ENCODE measurements at places on chromosomes 11 and 22.

GRCh38 chr11:130118636-130119387, 40.8 kb upstream of the ST14 start:
- DNase-seq: no peak

DNA sequence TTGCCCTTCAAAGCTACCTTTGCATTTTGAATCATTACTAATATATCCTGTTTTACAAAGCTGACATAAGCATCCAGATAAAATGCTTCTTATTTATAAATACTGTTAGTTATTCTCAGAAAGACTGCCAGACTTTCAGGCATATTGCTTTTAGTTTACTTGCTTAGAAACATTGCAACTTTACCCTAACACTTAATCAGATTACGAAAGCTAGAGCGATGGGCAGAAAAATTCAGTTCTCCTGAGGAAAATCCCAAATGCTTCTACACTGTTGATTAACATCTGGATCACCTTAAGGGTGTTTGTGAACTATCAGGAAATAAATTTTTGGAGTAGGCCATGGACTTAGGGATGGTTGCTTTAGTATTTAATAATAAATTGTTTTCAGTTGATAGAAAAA, 289.7 kb upstream of the MPPED2 start:
- no peak for DNase-seq

- DNase-seq: no peak
These were observed 862 bp downstream of the APBB1 start for GRCh38 chr11:6417907-6418556.

GRCh38 chr11:88421530-88421929, 84.0 kb upstream of the CTSC start:
- DNase-seq: no peak

DNA sequence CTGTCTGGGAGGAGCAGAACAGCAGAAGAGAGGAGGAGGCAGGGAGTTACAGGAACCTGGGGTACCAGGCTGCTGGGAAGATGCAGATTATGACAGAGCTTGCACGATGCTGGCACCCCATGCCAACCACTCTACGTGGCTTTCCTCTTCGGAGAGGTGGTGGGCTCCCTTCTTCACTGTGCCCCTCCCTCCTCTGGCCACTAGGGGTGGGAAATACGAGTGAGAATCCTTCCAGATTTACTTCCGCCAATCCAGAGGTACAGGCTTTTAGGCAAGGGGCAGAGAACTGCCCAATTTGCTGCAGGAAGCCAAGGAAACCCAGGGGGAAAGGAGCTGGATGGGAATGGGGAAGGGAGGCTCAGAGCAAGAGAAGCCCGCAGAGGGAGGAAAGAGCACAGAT, 12.3 kb downstream of the HYOU1 start:
- peak; percentile 23 for DNase-seq

DNA sequence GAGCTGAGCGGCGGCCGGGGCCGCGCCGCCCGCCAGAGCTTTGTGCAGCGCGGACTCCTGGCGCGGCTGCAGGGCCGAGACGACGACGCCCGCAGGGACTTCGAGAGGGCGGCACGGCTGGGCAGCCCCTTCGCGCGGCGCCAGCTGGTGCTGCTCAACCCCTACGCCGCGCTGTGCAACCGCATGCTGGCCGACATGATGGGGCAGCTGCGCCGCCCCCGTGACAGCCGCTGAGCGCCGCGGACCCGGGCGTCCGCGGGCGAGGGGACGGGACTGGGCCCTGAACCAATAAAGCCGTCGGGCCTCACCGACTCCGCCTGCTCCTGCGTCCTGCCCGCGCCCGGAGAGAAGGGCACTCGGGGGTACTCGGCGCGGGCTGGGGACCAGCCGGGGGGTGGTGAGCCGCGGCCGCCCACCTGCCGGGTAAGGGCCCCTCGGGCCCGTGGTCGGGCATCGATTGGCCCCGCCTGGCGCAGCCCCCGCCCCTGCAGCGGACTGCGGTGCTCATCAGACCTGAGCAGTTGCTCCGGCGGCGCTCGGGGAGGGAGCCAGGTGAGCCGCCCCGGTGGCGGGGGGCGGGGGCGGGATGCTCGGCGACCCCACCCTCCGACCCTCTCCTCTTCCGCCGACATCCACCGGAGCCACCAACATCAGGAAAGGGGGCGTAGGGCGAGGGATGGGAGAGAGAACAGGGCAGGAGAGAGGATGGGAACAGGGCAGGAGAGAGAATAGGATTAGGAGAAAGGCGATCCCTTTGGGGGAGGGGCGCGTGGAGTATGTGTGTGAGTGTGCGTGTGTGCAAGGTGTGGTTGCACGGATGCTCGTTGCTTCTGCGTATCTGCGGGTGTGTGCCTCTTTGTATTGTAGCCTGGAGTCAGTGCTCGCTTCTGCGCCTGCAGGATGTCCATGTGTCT, at the start of gene TMEM25:
Gene TMEM25, plus strand, starts transcription at position 510 of the 914 bp plus-strand sequence. CDS start 610 bp downstream, outside the sequence.
- DNase-seq: peak; percentile 76

DNA sequence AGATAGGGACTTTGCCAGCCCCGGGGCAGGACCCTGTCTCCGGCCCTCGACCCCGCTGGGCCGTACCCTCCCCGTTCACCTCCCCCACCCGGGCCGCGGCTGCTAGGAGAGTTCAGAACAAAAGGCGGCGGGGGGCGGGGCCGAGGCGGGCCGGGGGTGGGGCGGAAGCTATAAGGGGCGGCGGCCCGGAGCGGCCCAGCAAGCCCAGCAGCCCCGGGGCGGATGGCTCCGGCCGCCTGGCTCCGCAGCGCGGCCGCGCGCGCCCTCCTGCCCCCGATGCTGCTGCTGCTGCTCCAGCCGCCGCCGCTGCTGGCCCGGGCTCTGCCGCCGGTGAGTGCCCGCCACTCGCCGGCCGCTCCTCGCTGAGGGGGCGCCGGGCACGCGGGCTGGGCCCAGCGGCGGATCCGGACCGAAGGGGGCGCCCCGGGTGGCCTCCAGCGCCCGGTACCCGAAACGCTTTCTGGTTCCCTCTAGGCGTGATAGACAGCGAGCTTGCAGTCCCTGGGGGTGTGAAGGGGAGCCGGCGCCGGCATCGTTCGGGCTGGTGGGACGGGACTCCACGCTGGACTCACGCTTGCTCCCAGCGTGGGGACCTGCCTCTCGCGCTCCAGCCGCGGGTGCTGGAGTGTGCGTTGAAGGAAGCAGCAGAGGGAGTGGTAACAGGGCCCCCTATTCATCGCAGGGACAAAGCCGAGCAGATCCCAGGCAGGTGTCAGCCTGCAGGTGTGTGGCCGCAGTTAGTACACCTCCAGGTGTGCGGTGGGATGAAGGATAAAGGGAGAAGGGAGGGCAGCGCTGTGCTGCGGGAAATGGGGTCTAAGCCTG, at the start of gene MMP11:
Gene MMP11, plus strand, starts transcription at position 201 of the 825 bp plus-strand sequence. Its CDS starts 22 bp downstream, at position 223.
- DNase-seq: peak; percentile 72

DNA sequence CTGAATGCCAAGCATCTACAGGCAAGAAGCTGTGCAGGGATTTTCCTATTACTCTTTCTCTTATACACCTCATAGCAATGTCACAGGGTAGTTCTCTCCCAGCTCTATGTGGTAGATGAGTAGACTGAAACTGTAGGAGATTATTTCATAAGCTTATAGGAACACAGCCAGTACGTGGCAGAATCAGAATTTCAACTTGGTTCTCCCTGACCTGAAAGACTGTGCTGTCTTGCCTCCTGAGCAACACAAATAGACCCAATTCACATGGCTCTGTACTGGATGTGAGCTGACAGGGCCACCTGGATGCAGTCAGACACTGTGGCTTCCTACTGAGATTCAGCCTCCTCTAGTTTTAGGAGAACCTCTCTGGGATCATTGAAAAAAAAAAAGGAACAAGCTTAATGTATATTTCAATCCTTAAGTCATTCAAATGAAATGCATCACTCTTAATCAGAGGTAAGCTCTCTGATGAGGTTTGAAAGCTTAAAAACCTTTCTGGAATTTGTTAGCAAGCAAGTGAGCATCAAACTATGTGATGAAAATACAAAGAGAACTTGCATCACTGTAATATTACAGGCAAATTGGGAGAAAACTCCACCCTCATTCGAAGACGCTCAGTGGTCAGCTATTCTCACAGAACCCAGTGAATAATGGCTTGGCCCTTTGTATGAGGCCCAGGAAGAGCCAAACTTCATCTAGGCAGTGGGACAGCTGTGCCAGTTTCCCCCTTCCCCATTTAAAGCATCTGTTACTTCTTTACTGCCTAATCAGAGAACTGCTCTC, 1039.3 kb downstream of the NTM start:
- DNase-seq: no peak

GRCh38 chr11:12927221-12927620, 81.9 kb upstream of the RASSF10 start:
- no peak for DNase-seq
